ENCODE measurements at places on chromosomes 13 and 19. TPM values are rescaled to one million over a fixed set of nuclear protein-coding genes. Genes with fewer than 3 reads are reported as not detected.

GPC6 gene
- total RNA-seq, result 6.4 TPM

XPO4 gene
- 13.8 TPM for total RNA-seq

MICOS13 gene
- 132 TPM for total RNA-seq

CEACAM16 gene
- not detected for total RNA-seq

METTL21C gene
- total RNA-seq, result not detected

VAV1 gene
- 2.0 TPM for total RNA-seq

RASIP1 gene
- total RNA-seq, result 13.8 TPM

C3 gene
- 262 TPM for total RNA-seq

MBD3L3 gene
- total RNA-seq, result not detected

DACT3 gene
- 34.2 TPM for total RNA-seq

IGSF23 gene
- not detected for total RNA-seq

PROZ gene
- not detected for total RNA-seq

DLL3 gene
- not detected for total RNA-seq

FUT6 gene
- total RNA-seq, result not detected

GGN gene
- total RNA-seq, result 1.3 TPM

CYSLTR2 gene
- 12.6 TPM for total RNA-seq

IZUMO2 gene
- not detected for total RNA-seq

C19orf18 gene
- total RNA-seq, result 2.8 TPM

IL17D gene
- 1.9 TPM for total RNA-seq

PSG11 gene
- not detected for total RNA-seq

EBI3 gene
- 2.3 TPM for total RNA-seq

CACNA1A gene
- total RNA-seq, result 0.65 TPM

ZNF529 gene
- total RNA-seq, result 15.8 TPM

TGDS gene
- 5.8 TPM for total RNA-seq

DCAF15 gene
- total RNA-seq, result 21.9 TPM

PRRG2 gene
- total RNA-seq, result 0.74 TPM

EFNA2 gene
- total RNA-seq, result not detected

BST2 gene
- 35.3 TPM for total RNA-seq

FCER2 gene
- not detected for total RNA-seq

PRR20E gene
- total RNA-seq, result not detected

SLC25A41 gene
- 0.23 TPM for total RNA-seq

ZNF429 gene
- total RNA-seq, result 12.0 TPM

ASPDH gene
- not detected for total RNA-seq

PABPC3 gene
- 0.09 TPM for total RNA-seq

GPR12 gene
- total RNA-seq, result not detected

ATP4B gene
- total RNA-seq, result not detected

NLRP9 gene
- total RNA-seq, result not detected

LGALS14 gene
- total RNA-seq, result not detected

HCN2 gene
- 23.2 TPM for total RNA-seq

PLIN4 gene
- total RNA-seq, result 108 TPM

ADGRE2 gene
- total RNA-seq, result 0.51 TPM

ZNF225 gene
- 3.6 TPM for total RNA-seq

Measured in right cardiac atrium (tissue), 5 donors.